Ascending aorta (tissue), 2 donors: ENCODE measurements at places on chromosomes 3 and 15. TPM values are rescaled to one million over a fixed set of nuclear protein-coding genes. Genes with fewer than 3 reads are reported as not detected.

DTWD1 gene
- 18.4 TPM for total RNA-seq

PPM1L gene
- total RNA-seq = 20.3 TPM

FRMD4B gene
- total RNA-seq = 13.5 TPM

CCDC191 gene
- 0.21 TPM for total RNA-seq

FANCD2OS gene
- total RNA-seq = not detected

- no peaks in the 10 kb centered on the region for H3K4me1 ChIP-seq
- no peak overlapping the region for H3K4me3 ChIP-seq
- H3K27ac ChIP-seq = no peak overlapping the region
- DNase-seq = no peak
These were observed 127.8 kb downstream of the EPHB1 start for GRCh38 chr3:134922866-134923265.

- no peaks in the 10 kb centered on the region for H3K36me3 ChIP-seq
- DNase-seq = no peak
- H3K27ac ChIP-seq = peak overlapping the region; percentile 32
- no peak overlapping the region for H3K4me3 ChIP-seq
- H3K27me3 ChIP-seq = no peaks in the 10 kb centered on the region
These were observed 273.1 kb downstream of the FOXP1 start for GRCh38 chr3:71310359-71310979.

GRCh38 chr3:30712991-30713390 lies 106.6 kb downstream of the TGFBR2 start:
- H3K36me3 ChIP-seq = no peaks in the 10 kb centered on the region
- no peak overlapping the region for H3K27ac ChIP-seq
- H3K27me3 ChIP-seq = no peaks in the 10 kb centered on the region

DNA sequence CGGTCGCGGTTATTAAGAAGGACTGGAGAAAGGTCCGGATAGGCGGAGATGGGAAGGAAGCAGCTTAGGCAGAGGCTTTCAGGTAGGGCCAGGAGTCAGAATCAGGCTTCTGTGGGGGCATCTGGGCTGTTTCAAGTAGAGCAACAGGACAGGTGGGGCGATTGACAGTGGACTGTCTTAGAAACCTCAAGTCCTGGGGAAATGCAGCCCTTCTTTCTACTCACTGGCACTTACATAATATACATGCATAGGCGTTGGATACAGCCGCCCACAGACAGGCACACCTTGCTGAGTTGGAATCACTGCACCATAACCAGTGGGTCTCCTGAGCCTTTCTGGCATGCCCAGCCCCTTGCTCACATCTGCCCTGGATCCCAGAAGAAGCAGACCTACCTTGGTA lies 730 bp downstream of the MYD88 start:
- H3K27ac ChIP-seq = peak overlapping the region; percentile 97
- H3K36me3 ChIP-seq = peaks cover 6% of the 10 kb centered on the region
- peak overlapping the region; percentile 88 for H3K4me3 ChIP-seq

- DNase-seq = no peak
- peak overlapping the region; percentile 63 for H3K27ac ChIP-seq
- peaks cover 42% of the 10 kb centered on the region for H3K4me1 ChIP-seq
- no peak overlapping the region for H3K4me3 ChIP-seq
- H3K27me3 ChIP-seq = no peaks in the 10 kb centered on the region
These were observed 7.2 kb downstream of the SH3BP5 start for GRCh38 chr3:15325228-15325627.
